Left cardiac atrium (tissue), 4 donors: ENCODE measurements at places on chromosomes 5 and 9.

GRCh38 chr5:176733406-176734262 is 76.7 kb upstream of the UNC5A start:
- no peak for DNase-seq

DNA sequence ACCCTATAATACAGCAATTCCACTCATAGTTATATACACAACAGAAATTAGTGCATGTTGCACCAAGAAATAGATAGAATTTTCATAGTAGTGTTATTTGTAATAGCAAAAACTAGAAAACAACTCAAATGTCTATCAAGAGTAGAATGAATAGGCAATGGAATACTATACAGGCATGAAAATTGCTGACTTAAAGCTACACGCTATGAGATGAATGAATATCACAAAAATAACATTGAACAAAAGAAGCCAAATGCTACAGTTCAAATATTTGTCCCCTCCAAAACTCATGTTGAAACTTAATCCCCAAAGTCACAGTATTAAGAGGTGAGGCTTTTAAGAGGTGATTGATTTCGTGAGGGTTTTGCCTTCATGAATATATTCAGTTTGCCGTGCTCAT is 215.1 kb downstream of the FRMD3 start:
- no peak for DNase-seq

- DNase-seq = no peak
Observed at GRCh38 chr5:157166214-157167213, at the start of gene GARIN3. Gene GARIN3, minus strand, starts transcription at chr5:157166264. Its CDS starts 96 bp downstream, at chr5:157166168.

DNA sequence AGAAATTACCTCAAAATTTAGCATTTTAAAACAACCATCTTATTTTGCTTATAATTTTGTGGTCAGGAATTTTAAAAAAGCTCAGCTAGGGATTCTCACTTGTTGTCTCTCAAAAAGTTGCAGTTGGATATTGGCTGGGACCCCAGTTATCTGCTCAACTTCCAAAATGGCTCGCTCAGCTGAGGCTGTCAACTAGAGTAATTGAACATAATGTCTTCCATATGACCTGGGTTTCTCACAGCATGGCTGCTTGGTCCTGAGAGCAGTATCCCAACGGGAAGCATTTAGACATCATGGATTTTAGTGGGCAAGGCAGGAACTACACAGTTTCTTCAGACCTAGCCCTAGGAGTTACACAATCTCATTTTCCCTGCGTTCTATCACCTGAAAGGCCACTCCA is 63.6 kb upstream of the SPEF2 start:
- DNase-seq = no peak

DNA sequence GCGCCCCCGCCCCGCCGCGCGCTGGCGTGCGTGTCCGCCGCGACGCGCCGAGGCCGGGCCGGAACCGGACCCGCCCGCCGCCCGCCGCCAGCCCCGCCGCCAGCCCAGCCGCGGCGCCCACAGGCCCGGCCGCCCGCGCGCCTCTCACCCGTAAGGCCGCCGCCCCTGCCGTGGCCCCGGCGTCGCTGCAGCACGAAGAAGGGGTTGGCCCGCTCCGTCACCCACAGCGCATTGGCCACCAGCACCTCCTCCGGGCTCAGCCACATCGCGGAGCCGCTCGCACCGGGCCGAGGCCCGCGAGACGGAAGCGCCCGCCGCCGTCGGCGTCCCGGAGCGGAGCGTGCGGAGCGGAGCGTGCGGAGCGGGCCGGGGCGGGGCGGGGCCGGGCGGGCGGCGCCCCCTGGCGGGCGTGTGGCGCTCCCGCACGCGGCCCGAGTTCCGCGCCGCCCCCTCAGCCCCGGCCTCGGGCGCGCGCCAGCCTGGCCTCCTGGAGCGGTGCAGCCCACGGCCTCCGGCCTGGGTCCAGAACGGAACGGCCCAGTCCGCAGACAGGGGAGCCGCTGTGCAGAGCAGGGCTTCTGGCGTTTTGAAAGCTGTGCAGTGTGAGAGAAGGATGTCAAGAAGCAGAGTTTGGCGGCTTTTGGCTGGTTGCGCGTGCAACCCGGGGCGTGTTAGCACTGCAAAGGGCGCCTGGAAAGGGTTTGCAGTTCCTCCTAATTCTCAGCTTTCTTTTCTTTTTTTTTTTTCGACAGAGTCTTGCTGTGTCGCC is at the start of gene TBC1D9B:
Gene TBC1D9B (minus strand): TSS at position 342 of the 769 bp plus-strand sequence. CDS start 76 bp downstream, at position 266.
- peak; percentile 75 for DNase-seq

DNA sequence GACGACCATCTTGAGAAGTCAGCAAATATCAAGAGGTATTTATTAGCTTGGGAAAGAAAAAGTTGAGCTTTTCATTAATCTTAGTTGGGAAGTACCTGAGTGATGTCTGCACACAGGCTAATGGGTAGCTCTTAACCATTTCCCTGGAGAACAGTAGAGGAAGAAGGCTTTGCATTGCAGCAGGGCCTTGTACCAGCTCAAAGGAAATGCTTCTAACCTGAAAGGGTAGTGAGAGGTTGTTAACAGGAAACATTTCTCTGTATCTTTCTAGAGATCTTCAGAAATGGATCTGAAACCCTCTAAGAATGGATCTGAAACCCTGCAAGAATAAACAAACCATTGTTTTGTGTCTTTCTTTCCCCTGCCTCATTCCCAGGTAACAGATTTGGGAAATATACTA is 393.3 kb downstream of the PLK2 start:
- no peak for DNase-seq

DNA sequence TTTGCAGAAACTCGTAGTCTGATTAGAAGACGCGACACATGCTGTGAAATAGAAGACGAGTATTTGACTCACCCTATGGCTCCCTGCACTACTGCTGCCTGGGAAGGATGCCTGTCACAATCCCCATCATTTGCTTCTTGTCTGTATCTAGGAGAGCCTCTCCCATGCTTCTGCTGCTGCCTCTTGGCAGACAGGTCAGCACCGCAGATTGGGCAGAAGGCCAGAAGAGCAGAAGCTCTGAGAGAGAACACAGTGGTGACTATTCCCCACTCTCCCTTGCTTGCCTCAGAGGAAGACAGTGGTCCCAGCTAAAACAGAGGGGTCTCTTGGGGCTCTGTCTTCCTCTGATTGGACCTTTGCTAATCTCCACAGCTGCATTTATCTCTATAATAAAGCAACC is 84.0 kb upstream of the SMIM32 start:
- peak; percentile 20 for DNase-seq

- no peak for DNase-seq
Observed at GRCh38 chr5:5492087-5492933, 69.8 kb downstream of the ICE1 start.

DNA sequence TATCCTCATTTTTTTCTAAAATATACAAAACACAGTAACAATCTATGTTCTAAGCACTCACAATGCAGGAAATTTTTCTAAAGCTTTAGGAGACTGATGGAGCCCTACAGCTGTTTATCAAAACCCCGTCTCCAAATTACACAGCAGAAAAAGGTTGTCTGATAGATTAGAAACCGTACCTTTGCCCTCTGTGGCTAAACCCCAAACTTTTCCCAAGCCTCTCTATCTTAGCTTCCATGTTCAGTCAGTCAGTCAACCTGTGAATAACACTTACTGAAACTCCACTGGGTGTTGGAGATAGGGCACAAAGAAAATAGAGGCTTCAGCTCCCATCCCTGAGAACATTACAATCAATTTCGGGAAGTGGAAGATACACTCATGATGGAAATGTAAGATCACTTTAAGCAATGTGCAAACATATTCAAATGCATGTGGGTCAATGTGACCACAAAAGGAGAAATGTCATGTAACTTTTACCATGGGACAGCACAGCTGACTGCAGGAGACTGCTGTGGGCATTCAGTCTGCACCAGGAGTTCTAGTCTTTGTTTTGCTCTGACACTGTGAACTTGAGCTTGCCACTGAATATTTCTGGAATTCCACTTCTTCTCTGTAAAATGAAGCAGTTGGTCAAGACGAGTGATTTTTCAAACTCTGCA is 279.5 kb upstream of the PIK3R1 start:
- DNase-seq = no peak

GRCh38 chr5:163565492-163565891 is 60.1 kb downstream of the MAT2B start:
- DNase-seq = no peak

- no peak for DNase-seq
Observed at GRCh38 chr5:72191404-72191803, 84.1 kb downstream of the MAP1B start.

GRCh38 chr9:4235420-4235819 is 64.4 kb downstream of the GLIS3 start:
- DNase-seq = no peak

DNA sequence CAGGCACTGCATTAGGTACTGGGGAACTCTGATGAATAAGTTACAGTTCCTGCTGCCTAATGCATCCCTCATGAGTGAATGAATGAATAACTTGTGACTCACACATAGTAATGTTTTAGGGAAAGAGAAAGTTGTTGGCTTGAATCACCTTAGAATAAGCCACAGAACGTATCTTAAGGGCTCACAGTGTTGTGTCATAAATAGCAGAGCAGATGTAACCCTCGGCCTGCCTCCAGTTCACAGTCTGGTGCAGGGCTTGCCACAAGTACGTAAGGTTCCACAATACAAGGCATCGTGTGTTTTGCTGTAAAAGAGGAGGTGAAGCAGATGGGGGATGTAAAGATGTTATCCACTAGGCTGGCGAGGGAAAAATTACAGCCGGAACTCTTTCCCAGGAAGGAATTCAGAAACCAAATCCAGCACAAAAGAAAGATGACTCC is 218.7 kb downstream of the TRPM3 start:
- peak; percentile 36 for DNase-seq

- no peak for DNase-seq
Observed at GRCh38 chr9:90942555-90942954, 140.9 kb downstream of the SYK start.

DNA sequence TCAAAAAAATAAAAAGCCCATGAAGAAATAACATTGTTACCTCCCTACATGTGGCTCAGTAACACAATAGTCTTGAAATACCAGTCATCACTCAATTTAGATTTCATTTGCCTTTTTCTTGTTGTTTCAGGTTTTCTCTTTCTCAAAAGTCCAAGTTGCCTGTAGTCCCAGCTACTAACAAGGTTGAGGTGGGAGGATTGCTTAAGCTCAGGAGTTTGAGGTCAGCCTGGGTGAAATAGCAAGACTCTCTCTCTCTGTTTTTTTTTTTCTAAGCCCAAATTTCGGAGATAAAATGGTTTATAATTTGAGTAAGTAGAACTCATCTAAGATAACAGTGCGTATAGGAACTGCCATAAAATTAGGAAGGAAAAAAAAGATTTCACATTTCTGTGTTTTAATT is 17.5 kb upstream of the NDUFS4 start:
- DNase-seq = no peak
